ENCODE measurements at places on chromosomes 7 and 10.

GRCh38 chr7:73338321-73338720, 10.4 kb downstream of the FKBP6 start:
- ATAC-seq: no peak

DNA sequence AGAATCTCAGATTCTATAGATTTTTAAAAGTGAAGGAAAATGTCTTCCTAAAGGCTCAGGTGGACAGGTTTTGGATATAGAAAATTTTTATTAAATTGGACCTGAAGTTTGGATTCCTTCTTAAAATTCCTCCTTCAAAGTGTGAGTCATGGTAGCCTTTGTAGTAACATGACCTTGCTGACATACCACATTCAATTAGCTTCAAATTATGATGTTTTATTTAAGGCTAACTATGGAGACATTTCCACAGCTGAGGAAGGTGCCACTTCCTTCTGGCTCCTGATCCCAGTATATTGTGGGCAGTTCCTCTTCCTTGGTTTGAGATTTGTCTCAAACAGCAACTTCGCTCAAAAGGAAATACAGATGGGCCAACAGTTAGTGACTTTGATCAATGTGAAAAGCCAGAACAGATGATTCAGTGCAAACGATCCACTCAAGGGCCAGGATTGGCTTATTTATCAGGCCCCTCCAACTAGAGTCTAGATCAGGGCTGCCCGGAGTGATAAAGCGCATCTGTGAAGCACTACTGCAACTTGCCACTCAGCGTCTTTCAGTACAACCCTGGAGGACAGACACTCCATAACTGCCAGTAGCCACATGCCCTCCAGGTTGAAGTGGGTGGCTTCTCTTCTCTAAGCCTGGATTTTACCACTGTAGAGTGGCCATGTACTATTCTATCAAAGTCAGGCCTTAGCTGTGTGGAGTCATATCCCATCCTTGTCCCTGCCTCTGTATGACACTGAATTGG, 573.5 kb downstream of the KIF20B start:
- no peak for ATAC-seq

- ATAC-seq: no peak
Observed at GRCh38 chr7:135510592-135511183, 786 bp upstream of the CNOT4 start.

GRCh38 chr10:46540412-46541016, 15.9 kb downstream of the GPRIN2 start:
- no peak for ATAC-seq

GRCh38 chr10:26215935-26216584, 514 bp upstream of the GAD2 start:
- peak; percentile 56 for ATAC-seq

- no peak for ATAC-seq
Observed at GRCh38 chr10:43027331-43027955, 49.4 kb upstream of the RET start.

DNA sequence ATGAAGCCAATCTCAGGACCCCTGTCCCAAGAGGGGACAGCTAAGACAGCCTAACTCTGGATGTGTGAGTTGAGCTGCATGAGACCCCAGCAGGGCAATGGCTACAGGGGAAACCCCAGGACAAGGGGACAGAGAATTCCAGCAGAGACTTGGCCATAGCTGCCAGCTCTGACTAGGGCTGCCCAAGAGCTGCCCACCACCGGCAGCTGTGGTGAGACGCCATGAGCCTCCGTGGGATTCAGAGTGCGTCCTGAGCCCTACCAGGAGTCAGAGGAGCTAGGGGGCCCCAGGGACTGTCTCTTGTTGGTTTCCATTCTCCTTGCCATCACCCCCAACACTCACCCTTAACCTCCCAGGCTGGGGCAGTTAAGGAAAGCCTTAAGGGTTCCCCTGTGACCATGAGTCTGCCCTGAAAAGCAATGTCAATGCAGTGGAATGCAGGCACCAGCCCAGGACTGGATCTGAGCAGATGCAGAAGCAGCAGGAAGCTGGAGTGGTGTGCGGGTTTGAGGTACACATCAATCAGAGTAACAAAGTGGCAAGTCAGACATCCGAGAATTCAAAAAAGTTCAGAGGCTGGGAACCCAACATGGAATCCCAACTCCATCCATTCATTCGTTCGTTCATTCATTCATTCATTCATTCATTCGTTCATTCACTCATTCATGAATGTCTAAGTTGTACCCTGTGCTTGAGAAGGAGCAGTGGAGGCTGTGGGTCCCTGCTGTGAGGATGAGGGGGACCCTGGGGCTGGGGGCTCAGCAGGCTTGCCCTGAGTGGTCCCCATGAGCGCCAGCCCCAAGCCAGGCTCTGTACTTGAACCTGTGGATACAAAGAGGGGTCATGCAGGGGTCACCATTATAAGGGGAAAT, 52.9 kb downstream of the C10orf120 start:
- ATAC-seq: no peak

GRCh38 chr10:133114251-133114650, 26.5 kb downstream of the ADGRA1 start:
- ATAC-seq: no peak

- no peak for ATAC-seq
Observed at GRCh38 chr10:58152673-58153263, 114.9 kb downstream of the IPMK start.

DNA sequence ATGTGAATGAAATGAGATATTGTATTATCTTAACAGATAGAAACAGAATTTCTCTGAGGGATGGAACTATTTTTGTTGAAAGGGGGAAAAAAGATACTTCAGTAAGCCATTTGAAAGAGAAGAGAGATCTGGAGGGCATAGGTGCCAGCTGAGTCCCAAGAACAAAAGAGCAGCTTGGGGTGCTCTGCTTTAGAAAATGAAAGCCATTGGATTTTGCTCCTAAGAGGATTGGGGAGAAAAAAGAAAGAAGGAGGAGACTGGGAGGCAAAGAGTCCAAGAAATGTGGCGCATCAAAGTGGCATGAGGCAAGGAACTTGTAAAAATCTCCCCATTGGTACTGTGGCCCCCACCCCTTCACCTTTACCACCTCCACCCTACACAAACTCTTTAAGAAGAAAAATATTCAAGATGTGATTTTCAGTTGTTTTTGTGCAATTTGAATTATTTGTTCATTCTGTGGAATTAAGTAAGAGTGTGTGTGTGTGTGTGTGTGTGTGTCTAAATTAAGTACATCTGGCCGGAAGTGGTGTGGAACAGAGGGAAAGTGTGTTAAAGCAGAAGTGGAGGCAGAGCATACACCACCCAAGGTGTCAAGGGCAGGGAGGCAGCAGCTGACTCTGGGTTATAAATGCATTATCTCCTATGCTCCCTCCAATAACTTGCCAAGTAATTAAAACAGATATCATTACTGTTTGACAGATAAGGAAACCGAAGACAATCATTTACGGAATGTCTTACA, 9.9 kb upstream of the GNAI1 start:
- ATAC-seq: no peak

DNA sequence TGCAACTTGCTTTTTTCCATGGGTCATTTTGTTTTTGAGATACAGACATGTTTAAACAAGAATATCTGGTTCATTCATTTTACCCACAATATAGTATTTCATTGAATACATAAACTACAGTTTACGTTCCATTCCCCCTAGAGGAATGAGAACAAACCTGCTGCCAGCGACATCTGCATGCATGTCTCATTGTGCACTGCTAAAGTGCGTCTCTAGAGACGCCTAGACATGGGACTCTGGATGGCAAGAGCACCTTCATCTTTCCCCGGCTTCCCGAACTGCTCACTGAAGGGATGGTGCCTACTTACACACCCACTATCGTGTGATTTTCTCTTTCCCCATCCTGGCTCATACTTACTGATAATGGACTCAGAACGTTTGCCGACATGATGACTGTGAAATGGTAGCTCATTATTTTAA, 1.2 kb upstream of the ZNF777 start:
- ATAC-seq: no peak

DNA sequence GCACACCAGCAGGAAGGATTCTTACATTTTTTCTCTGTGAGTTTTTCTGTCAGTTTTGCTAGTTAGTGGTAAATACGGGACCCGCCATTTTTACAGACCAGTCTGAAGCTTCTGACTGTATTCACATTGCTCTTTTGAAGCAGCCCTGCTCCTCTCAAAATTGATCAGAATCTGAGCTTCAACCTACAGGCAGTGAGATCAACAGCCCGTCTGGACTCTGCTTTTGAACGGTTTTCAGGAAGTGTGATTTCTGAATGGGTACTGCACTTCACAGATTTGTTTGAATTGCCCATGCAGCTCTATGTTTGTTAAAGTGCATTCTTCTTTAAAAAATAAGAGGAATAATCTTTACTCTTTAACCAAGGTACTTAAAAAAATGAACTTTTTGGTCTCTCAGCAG, 8.9 kb downstream of the PURB start:
- ATAC-seq: no peak

DNA sequence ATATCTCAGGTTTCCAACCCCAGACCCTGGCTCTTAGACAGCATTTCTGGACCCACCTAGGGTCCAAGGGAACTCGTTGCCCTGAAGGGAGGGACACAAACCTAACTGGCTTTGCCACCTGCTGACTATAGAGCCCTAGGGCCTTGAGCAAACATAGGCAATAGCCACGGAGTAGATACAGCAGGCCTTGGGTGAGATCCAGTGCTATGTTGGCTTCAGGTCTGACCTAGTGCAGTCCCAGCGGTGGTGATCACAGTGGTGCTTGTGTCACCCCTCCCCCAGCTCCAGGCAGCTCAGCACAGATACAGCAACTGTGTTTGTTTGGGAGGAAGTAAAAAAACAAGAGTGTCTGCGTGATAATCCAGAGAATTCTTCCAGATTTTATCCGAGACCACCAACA, 9.7 kb upstream of the TNKS2 start:
- ATAC-seq: no peak

DNA sequence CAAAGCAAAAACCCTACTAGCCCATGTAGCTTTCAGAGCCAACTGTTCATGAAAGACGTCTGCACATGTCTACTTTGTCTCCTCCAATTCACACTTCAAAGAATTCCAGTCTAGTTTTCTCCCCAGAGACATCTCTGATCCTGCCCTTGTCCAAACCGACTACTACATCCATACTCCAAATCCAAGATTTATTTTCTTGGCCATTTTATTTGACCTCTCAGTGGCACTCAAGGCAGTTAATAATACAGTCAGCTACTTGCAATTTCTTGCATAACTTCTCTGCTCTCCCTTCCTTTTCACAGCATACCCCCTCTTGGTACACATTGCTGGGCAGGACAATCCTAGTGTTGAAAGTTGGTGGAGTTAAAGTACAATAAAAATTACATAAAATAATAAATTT, 170.9 kb upstream of the INHBA start:
- ATAC-seq: no peak

DNA sequence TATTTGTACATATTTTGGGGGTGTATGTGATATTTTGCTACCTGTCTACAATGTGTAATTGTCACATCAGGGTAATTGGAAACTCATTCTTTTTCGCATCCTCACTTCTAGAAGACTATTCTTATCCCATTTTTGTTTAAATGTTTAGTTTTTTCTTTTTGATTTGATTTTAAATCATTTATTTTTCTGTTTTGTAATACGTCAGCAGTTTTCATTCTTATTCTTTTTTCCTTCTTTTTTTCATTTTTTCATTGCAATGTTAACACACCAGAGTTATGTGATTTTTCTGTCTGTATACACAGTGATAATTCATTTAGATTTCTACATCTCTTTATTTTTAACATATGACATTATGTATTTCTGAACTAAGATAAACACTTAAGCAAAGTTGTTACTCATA, 85.5 kb downstream of the SLC13A1 start:
- no peak for ATAC-seq

DNA sequence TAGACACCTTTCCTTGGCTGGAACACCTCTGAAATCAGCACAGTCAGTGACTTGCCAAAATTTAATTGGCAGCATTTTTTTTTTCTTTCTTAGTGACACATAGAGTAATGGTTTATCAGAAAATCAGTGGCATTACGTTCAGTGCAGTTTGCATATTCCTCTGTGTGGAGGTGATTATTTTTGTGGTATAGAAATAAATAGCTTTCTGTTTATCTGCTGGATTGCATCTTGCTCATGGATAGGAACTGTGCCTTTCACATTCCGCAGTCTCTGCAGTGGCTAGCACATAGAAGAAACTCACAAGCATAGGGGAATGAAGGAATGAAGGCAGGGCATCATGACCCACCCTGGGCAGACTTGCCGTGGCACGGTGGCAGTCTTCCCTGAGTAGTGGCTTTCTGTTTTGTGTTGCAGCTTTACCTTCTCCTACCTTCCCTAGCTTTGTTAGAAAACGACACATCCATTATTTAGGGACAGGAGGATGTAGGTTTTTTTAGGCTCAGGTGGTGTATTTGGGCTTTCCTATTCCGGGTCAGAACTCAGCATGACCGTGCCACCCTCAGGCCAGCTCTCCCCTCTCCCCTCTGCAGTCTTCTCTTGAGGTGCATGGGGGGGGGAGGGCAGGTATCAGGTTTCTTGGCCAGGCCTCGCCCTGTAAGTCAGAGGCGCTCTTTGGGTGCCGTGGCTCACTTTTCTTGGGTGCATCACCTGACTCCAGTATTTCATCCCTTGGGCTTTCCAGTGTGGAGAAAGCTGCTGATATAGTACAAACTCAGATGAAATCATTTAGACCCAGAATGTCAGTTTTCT, 112.5 kb upstream of the GJD4 start:
- no peak for ATAC-seq

DNA sequence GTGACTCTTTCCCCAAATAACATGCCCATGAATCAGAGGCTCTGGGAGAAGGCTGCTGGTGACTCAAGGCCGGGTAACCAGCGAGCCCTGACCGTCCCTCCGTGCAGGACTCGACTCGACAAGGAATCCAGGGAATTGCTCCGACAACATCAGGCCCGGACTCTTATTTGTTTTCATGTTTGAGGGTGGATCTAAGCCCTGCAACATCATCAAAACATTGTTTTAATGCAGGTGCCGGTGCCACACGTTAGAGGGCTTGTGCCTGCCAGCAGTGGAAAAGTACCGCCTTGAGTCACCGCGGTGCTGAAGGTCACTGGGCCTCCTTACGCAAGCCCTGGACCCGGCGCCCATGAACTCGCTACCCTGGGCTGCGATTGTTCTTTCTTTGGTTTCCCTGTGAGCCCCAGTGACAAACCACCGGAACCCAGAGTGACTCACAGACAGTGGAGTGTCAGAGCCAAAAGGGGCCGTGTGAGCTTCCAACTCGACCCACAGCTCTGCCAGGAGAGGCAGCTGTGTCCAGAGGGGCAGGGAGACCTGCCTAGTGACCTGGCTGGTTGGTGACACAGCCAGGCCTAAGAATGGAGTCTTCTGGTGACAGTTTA, 139.4 kb upstream of the SHH start:
- no peak for ATAC-seq

DNA sequence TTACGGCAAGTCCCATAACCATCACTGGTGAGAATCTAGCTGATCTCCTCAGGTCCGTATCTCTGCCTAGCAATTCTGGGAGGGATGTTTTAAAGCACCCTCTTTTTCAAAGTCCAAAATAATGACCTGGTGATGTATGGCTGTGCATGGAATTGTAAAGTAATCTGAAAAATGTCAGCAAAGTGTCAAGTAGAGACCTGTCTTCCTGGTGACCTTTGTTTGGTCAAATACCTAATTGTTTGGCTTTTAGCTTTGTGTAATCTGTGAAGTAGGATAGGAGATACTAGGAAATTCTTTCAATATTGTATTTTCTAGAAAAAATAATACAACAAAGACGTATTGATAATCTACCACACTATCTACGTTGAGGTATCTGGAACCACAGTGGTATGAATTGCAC, 51.0 kb downstream of the ABCB5 start:
- no peak for ATAC-seq

Data from activated CD4-positive, CD25-positive, alpha-beta regulatory T cell treated with anti-CD3 and anti-CD28 coated beads, Interleukin-2, amount 50 U/mL, for 24 hours (primary cell).